Hematopoietic multipotent progenitor cell treated with erythropoietin and hydrocortisone succinate and interleukin-3 and kit ligand, for 8 days (in vitro differentiated cells): ENCODE measurements at places on chromosomes 12 and 14.
A peak's percentile ranks its signal among the peaks of the same experiment; 100 is the strongest.

- no peak for DNase-seq
These were observed 826 bp upstream of the CACNA1C start for GRCh38 chr12:2051700-2052621.

DNA sequence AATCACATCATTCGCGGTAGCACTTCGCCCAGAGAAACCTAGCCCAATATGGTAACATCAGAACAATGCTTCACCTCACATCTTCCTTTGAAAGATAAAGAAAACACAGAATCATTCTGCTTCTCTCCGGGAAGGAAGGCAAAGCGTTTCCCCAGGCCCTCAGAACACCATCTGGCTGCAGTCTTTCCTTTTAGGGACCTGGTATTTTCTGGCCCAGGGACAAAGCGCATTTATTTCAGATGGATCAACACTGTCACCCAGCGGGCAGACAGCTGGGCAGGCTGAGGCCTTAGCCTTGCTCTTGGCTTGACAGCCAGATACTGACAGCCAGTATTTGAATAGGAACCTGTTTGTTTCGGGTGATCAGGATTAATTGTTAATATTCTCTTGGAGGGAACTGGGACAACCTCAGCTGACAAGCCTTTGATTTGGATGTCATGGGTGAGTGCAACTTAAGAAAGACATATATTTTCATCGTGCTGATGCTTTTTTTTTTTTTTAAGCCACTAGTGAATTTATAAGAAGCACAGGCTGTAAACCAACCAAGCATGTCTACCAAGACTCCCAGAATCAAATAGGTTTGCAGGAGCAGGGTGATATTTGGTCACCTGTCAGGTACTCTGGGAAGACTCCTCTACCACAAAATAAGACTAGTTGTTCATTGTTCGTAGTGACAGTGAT, 118.9 kb downstream of the VEZT start:
- DNase-seq: peak; percentile 22

DNA sequence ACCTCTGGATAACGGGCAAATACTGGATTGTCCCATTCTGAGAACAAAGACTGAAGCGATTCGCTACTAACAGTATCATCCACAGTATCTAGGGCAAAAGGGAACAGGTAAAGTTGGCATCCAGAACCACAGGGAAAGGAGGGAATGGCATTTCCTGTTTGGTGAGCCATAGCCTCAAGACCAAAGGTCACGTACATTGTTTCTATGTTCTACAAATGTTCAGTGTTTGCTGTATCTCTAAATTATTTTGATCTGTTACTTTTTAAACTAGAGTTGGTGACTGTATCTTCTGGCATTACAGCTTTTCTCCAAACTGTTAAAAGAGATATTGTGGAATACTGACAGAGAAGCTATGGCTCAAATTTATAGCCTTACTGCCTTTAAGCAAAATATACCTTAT, 9.7 kb downstream of the MLH3 start:
- DNase-seq: no peak

GRCh38 chr14:26255213-26255612, 342.6 kb downstream of the NOVA1 start:
- peak; percentile 3 for DNase-seq

DNA sequence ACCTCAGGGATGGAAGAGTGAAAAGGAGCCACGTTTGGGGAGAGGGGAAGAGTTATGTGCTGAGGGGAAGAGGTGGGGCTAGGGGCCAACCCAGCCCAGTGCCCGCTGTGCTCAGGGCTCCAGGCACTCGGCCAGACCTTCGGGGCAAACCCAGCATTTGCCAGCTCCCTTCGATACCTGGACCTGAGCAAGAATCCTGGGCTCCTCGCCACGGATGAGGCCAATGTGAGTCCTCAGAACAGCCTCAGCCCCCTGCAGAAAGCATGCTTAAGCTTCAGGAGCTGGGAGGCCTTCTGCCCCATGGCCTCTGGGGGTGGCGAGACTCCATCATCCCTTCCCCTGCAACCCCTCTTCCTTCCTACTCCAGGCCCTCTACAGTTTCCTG, 5.0 kb downstream of the CARMIL3 start:
- DNase-seq: no peak

DNA sequence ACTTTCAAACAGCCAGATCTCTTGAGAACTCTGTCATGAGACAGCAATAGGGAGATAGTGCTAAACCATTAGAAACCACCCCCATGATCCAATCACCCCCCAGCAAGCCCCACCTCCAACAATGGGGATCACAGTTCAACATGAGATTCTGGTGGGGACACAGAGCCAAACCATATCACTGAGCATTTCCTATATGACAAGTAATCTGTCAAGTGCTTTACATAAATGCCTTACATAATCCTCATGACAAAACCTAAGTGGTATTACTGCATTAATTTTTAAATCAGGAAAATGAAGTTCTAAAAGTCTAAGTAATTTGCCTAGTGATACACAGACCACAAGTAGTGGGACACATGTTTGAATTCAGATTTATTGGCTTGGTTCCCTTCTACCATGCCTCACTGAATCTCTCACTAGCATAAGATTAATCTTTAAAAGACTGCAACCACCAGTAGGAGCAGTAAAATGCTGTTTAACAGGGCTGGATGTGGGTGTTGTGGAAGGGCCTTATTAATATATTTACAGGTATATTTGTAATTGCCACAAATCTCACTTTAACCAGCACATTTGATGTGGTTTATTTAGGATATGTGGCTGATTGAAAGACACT, 323.1 kb upstream of the FBXO33 start:
- no peak for DNase-seq

GRCh38 chr14:48563489-48563888, 888.1 kb upstream of the MDGA2 start:
- DNase-seq: no peak

GRCh38 chr12:11693601-11694000, 44.1 kb downstream of the ETV6 start:
- DNase-seq: peak; percentile 14

GRCh38 chr14:37147310-37147880, 25.0 kb downstream of the SLC25A21 start:
- DNase-seq: no peak

DNA sequence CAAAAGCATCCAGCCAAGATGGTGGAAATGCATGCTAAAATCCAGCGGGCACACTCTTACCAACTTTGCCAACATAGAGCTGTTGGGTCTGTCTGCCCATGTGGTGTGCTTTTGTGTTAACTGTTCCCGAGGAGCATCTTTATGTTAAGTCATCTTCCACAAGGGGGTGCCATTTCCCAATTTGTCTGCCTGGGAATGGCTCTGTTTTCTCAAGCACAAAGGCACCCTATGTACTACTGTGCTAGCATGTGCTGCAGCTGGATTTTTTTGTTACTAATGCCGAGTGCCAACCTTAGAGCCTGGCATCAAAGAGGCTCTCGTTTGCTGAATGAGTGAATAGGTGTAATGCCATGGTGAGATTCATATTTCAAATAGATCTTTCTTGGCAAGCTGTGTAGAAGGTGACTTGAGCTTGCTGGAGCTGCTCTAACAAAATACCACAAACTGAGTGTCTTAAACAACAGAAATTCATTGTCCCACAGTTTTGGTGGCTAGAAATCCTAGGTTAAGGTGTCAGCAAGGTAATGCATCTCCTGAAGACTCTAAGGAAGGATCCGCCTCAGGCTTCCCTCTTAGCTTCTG, 74.3 kb downstream of the TRHDE start:
- peak; percentile 71 for DNase-seq

GRCh38 chr14:101557811-101558738, 3.2 kb upstream of the DIO3 start:
- DNase-seq: no peak

- DNase-seq: no peak
These were observed 34.6 kb downstream of the P2RX7 start for GRCh38 chr12:121167232-121167820.

GRCh38 chr14:68753690-68754089, 39.2 kb downstream of the ZFP36L1 start:
- no peak for DNase-seq

- no peak for DNase-seq
These were observed 164.5 kb downstream of the ANO2 start for GRCh38 chr12:5780536-5780935.

- no peak for DNase-seq
These were observed 37.3 kb downstream of the ANO2 start for GRCh38 chr12:5907807-5908206.

DNA sequence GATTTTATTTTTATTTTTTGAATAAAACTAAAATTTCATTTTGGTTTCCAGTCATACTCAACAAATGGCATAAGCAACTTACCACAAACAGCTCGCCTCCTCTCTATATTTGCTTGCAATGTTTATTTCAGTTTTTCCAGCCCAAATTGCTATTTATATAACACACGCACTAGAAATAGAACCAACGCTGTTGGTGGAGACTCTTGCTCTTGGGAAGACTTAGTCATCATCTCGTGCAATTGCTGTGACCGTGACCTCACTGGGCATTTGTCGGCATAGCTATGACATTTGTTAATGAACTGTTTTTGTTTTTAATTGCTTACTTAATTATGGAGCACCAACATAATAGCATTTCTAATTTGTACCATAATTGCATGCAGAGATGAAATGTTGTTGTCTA, 153.1 kb upstream of the OTX2 start:
- no peak for DNase-seq

- DNase-seq: peak; percentile 41
These were observed 10.4 kb downstream of the BEST3 start for GRCh38 chr12:69688471-69689427.

- DNase-seq: no peak
These were observed 194.7 kb downstream of the BCL11B start for GRCh38 chr14:99077076-99077843.

DNA sequence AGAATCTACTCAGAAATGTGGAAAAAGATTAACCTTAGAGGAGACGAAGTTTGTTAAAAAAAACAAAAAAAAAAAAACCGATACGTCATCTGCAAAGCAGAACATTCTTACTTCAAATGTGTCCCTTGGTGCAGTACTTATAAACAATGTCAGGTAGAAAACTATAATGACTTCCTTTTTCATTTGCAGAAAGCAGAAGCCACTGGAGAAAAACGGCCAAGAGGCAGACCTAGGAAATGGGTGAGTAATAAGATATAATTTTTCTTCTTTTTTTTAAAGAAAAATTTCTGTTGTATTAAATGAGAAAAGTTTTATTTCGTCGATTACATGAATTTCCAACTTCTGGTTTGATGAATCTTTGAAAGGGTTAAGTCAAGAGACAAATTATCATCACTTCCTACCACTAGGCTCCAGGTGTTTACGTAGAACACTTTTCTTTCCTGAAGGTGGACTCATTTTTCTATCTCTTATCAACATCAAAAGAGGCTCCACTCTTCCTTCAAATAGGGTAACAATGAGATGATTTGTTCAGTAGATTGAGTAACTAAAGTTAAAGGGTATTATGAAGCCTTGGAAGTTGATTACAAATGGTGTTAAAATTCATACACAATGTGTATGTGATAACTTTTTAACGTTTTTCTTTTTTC, 14.2 kb downstream of the HMGA2 start:
- DNase-seq: no peak

DNA sequence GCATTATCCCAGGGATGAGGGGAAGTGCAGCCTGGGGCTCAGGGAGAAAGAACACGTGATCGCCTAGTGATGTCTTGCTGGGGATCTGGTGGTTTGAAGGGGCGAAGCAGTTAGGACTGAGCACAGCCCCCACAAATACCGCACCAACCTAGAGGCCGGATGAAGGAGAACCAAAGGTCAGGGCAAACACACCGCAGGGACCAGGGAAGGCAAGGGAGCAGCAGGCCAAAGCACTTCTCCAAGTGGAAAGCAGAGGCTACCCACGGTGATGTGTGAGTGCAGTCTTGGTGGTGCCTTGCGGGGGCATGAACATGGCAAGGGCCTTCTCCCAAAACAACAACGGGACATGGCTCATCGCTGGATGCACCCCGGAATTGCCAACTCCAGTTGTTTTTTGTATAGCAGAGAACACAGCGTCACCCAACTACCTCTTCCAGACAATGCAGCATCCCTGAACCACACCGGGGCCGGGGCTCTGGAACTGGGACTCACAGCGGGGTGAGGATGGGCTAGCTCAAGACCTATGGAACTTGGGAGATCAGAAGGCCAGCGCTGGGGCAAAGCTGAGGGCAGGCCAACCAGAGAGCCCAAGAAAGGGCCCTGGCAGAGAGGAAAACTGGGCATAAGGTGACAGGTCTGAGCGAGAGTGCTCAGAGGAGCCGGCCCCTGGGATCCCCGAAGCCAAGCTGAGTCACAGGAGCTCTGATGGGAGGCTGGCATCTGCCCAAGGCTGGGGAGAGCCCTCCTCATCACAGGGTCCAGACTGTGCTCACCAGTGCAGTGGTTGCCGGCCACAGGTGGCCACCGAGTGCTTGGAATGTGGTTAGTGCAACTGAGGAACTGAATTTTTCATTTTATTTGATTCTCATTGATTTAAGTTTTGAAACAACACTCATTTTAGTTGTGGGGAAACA, 11.1 kb downstream of the GALNT16 start:
- no peak for DNase-seq

DNA sequence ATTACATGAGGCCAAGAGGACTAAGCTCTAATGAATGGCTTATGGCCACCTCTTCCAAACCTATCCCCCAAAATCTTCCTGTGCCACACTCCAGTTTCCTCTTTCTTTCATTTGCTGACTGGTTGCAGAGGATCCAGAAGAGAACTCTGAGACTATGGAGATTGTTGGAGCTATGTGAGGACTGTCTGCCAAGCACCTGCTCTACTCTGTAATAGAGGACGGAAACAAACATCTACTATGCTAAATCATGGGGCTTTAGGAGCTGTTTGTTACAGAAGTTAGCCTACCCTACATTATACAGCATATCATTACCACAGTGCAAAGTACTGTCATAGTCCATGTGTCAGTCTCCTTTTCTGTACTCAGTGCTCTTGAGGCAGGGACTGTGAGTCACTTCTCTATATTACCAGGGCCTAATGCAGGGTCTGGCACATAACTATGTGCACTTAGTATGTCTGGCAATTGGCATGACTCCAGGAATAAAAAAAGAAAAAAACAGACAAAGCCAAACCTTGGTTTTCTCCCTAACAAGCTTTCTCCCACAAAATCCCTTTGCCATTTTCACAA, 95.1 kb downstream of the RPAP3 start:
- no peak for DNase-seq

GRCh38 chr12:28130625-28131598, 59.3 kb upstream of the CCDC91 start:
- DNase-seq: peak; percentile 85

GRCh38 chr14:26597071-26597588, 703 bp downstream of the NOVA1 start:
- DNase-seq: no peak

DNA sequence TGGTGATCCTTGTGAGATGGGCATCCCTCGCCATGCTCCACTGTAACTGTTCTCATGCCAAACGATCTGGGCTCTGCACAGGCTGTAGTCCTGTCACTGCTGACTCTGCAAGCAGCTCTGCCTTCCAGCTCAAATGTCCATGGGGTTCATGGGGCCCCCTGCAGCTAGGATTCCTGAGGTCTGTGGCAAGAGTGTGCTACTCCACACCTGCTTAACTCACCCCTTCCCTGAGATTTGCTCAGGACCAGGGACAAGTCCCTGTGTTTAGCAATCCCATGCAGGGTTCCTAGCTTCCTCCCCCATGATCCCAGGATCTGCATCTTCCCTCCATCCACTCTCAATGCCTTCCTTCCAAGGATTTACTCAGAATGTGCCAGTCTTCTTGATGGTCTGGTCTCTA, 241.0 kb downstream of the ASCL1 start:
- no peak for DNase-seq

- DNase-seq: no peak
These were observed 476.9 kb upstream of the PRICKLE1 start for GRCh38 chr12:43066471-43066870.
